ENCODE measurements at places on chromosomes 5 and 9. TPM values are rescaled to one million over a fixed set of nuclear protein-coding genes. Genes with fewer than 3 reads are reported as not detected.

DNA sequence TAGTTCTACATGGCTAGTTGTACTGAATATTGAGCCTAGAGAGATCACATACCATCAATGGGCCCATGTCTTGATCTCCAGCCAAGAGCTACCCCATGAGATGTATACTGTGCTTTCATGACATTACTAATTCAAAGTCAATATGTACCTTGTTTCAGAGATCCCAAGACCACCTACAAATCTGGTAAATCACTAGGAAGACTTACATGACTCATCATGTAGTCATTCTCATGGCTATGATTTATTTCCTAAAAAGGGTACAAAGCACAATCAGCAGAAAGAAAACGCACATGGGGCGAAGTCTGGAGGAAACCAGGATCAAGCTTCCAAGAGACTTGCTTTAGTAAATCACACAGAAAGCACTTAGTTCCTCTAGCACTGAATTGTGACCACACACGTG, 103.0 kb downstream of the PCSK5 start:
- DNase-seq: no peak

DNA sequence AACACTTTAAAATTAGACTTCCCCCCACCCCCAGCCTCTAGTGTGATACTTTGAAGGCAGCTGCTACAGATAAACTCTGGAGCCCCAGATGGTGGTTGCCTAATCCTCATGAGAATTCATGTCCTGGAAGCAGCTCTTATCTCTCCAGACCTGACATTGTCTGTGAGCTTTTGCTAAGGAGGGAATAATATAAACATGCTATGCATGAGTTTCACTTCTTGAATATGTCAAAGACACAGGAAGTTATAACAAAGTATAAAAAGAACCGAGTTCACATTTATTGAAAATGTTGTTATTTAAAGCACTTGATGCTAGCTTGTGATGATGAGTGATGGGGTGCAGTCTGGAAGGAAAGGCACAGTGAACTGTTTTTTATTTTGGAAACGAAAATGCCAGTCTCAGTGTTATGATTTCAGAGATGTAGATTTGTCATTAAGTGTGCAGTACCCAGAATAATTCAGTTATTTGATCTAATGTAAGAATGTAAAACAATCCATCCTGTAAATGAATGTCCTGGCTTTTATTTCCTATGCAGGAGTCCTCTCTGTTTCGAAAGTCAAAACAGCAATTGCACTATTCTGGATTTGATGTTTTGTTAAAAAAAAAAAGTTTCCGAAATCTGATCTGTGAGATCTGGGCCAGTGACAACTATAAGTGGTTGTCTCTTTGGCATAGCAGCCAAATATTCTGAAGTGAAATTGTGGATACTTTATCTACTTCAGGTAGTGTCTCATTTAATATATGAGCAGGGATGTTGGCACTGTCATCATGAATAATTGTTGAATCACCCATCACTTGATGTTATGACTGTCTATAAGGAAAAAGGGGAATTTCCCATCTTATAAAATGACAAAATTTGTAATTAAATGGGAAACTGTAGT, 77.0 kb downstream of the ZCCHC7 start:
- peak; percentile 62 for DNase-seq

DNA sequence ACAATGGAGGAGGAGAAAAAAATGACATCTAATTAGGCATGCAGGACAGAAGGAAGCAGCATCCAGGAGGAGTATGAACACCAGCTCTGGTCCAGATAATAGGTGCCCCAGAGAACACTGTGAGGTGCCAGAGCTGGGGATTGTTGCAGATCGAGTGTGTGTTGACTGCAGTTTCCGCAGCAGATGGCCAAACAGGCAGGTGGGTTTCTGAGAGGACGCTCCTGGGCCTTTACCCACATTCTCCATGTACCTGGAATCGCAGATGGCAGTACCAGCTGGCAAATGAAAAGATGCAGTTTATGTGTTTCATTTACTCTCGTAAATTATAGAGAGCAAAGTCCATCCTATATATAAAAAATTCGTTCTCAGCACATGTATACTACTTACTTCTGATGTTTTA, 182.2 kb upstream of the ISL1 start:
- no peak for DNase-seq

DNA sequence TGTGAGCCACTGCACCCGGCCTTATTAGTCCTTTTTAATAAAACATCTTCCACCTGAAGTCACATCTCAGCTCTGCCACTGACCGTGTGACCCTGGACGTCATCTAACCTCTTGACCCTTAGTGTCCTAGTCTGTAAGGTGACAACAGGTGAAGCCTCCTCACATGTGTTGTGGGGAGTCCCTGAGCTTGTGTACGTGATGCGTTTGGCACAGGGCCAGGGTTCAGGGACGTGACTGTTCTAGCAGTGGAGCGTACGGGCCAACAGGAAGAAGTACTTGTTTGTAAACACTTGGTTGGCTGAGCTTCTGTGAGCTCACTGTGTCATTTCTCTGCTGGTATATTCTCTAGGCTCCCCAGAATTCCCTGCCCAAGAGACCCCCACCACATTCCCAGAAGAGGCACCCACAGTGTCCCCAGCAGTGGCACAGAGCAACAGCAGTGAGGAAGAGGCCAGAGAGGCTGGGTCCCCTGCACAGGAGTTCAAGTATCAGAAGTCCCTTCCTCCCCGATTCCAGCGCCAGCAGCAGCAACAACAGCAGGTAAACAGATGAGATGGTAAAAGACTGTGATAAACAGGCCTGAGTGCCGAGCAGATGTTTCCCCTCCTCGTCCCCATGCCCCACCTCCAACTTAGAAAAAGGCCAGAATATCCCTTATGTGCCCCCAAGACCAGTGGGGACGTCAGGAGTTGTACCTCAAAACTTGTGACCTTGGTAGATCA, 35.3 kb upstream of the POMT1 start:
- DNase-seq: no peak

- peak; percentile 98 for DNase-seq
These were observed 56.7 kb downstream of the VAV2 start for GRCh38 chr9:133935328-133936005.

DNA sequence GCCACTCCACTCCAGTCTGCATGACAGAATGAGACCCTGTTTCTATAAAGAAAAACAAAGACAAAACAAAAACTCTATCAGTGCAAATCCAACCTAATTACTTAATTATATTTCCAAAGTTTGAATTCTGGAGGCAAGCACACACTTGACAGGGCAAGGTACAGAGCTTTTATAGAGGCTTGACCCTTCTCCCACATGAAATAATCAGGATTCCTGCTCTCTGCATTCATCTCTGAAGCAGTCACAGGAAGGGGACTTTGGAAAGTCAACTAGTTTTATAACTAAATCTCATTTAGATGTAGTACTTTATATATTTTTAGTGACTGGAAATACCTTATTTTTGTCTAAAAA, 91.9 kb upstream of the CHD1 start:
- DNase-seq: no peak

DNA sequence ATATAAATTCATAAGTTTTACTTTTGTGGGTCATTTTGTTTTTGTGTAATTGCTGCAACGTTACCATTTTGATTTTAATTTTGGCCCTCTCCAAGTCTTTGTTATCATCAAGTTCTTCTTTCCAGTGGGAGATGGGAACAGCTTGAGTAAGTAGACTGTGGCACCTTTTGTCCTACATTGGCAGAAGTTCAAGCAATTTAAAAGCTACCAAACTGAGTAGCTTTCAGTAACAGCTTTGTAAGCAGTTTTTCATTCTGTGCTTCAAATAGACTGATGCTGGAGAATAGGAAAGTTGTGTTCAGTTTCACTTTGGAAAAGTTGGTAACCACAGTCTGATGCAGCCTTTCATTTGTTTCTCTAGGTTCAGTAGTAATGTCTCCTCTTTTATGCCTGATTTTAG, 47.8 kb upstream of the TMED7 start:
- no peak for DNase-seq

RMRP gene
- total RNA-seq: 3,603 TPM
